ENCODE measurements at places on chromosomes 1 and 21.

DNA sequence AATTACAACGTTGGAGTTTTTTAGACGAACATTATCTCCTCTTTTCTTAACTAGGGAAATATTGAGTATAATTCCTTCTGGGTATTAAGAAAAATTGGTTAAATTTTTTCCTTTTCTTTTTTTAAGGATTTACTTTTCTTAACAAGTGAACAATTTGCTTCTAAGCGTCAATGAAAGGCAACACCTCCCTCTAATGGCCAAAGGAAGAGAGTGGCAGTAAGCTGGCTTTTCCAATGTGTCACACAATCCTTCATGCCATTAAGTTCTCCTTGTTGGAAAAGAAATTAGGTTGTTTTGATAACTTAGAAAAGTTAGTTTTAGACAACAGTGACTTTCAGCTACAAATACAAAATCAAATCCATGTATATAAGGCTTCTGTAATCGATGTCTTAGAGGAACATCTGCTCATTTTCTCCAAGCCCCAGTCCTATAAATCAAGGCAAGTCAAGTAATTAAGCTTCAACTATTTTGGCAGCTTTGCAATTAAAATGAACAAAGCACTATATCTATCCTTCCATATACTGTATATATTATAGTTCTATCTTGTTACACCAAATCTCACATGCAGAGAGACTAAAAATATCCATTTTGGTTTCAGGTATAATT, 62.8 kb downstream of the EDEM3 start:
- no peak for DNase-seq

GRCh38 chr1:179043266-179043665, 17.6 kb downstream of the FAM20B start:
- DNase-seq = no peak

DNA sequence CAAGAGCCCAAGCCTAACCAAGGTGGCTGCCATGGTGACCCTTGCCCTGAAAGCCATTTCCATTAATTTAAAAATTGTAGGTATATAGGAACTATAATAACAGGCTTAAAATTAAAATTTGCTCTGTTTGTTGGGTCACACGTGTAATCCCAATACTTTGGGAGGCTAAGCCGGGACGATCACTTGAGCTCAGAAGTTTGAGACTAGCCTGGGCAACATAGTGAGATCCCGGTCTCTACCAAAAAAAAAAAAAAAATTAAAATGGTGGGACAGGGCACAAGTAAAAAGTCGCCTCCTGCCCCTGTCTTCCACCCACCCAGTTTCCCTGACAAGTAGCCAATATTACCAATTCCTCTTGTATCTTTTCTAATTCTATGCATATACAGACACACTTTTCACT, 6.6 kb downstream of the CAPZA1 start:
- DNase-seq = no peak

DNA sequence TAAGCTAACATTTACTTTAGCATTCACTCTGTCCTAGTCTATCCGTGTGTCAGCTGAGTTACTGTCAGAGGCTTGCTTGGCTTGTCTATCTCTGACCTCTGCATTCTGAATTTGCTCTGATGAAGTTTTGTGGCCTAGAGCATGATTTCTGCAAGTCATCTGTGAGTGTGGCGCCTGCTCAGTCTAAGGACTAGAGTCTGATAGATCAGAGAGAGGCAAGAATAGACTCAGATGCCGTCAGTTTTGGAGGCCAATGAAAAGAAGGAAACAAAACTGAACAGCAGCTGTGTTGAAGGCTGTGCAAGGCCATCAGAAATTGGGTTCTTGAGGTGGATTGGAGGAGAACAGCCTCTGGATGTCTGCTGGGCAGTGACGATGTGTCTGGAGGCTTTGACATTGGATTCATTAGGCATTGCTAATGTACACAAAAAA, 573.1 kb downstream of the USP25 start:
- DNase-seq = peak; percentile 30

DNA sequence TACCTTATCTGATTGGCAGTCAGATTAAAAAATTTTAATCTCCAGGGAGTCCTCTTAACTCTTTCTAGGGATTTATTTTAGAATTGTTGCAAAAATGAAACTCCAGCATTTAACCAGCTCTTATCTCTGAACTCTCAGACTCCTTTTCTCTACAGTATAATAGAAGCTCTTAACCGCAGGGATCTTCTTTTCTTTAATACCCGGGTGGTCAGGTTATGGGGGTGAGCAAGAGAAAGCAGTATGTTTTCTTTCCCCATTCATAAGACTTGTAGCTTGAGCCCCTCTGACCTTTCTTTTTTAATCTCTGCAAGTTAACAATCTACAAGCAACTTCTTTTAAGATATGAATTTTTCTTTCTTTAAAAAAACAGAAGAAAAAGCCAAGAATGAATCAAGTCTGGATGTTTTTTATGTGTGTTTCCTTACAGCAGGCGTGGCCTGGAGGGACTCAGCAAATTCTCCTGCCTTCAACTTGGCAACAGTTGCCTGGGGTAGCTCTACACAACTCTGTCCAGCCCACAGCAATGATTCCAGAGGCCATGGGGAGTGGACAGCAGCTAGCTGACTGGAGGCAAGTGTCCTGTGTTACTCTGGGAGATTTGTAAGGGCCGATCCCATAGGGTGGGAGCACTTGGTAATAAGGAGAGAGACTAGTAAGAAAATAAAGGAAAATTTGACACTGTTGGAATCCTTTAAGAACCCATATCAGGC, 13.4 kb upstream of the OLFML3 start:
- no peak for DNase-seq

GRCh38 chr1:117886101-117886795, 43.2 kb downstream of the GDAP2 start:
- no peak for DNase-seq

- DNase-seq = no peak
Observed at GRCh38 chr1:209863766-209864485, 36.2 kb downstream of the UTP25 start.

GRCh38 chr1:63454269-63454668, 68.8 kb downstream of the ITGB3BP start:
- DNase-seq = no peak

- no peak for DNase-seq
Observed at GRCh38 chr21:36452281-36452825, 27.6 kb downstream of the CLDN14 start.

DNA sequence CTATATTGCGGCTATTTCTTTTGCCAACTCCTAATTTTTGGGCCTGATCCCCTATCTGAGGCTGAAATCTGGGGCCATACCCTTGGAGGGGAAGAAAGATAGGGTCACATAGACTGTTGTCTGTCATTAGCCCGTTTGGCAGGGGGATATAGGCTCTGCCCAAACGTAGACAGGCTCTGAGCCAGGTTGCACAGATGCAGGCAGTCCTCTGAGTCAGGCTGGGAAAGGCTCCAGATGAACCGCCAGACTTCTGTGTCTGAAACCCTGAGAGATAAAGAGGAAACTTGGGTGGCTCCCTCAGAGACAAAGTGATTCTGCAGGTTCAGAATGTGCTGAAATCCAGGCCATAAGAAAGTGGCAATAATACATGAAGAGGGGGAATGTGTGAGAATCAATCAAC, 4.0 kb upstream of the CAP1 start:
- DNase-seq = no peak

GRCh38 chr1:31778763-31779488, 14.8 kb upstream of the ADGRB2 start:
- DNase-seq = no peak

- no peak for DNase-seq
Observed at GRCh38 chr1:197622371-197622770, 152.9 kb downstream of the DENND1B start.

- DNase-seq = no peak
Observed at GRCh38 chr1:228089519-228090380, 7.2 kb downstream of the ARF1 start.

DNA sequence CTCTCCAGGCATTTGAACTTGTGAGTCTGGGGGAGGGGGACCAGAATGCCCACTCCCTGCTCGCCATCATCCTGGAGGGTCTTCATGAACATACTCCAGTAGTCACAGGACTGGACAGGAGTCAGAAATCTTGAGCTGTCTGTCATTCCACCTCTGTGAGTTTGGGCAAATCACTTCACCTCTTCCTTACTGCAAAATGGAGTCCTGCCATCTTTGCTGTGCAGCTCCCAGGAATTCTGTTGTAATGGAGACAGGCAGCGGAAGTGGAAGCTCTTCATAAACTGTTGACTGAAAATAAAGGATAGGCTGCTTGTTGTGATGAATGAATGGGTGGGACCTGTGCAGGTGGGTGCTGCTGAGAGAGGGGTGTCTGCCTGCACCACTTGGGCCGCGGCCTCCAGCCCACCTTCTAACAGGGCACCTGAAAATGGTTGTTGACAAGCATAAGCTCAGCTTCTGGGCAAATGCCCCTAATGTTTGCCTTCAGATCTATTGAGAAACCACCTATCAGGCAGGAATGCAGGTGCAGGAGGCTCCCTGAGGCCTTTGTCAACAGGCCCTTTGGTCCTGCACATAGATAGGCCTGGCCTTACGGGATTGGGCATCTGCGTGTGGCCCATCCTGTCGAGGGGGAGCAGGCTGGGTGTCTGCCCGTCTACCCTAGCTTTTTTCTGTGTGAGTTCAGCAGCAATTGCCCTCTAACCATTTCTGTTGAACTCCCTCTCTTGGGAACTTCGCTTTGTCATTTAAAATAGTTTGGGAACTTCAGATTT, 321.0 kb downstream of the RPS6KC1 start:
- peak; percentile 89 for DNase-seq

DNA sequence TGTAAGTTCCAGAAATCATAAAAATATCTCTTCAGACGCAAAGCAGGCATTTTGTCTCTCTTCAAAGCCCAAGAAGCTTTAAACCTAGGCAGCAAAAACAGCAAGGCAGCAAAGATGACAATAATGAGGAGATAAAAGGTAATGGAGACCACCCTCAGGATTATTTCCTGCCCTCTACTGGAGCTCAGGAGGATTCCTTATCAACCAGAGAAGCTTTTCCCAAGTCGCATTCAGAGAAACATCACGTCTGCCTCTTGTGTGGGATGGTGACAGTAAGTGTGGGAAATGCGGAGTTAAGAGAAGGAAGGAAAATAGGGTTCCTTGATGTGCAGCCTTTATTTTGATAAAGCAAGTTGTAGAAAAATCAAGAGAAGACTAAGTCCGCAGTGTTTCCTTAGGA, 365.8 kb downstream of the RGS7 start:
- no peak for DNase-seq

DNA sequence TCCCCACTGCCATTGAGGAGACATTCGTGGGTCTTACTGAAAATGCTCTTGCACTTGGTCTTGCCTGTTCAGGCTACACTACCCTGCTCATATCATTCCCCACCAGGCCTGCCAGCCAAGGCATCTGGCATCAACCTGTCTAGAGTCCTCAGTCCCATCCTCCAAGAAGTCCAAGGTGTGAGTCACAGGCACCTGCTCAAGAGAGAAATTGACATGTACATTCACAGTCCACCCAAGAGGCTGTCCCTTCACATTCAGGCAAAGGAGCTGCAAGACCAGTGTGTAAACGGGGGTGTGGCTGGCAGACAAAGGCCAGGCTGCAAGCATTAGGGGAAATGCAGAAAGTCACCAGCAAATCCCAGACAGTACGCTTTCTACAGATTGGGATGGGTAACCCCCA, 13.1 kb upstream of the PLA2G2C start:
- no peak for DNase-seq

GRCh38 chr1:160284220-160284781, 632 bp downstream of the PEX19 start:
- peak; percentile 79 for DNase-seq

- DNase-seq = no peak
Observed at GRCh38 chr1:212161231-212161781, 123.9 kb upstream of the PPP2R5A start.

GRCh38 chr1:227753999-227754711, 18.9 kb downstream of the SNAP47 start:
- DNase-seq = no peak

- DNase-seq = no peak
Observed at GRCh38 chr1:190001187-190001586, 476.5 kb downstream of the BRINP3 start.

- DNase-seq = no peak
Observed at GRCh38 chr1:91760512-91760911, 125.4 kb downstream of the TGFBR3 start.

DNA sequence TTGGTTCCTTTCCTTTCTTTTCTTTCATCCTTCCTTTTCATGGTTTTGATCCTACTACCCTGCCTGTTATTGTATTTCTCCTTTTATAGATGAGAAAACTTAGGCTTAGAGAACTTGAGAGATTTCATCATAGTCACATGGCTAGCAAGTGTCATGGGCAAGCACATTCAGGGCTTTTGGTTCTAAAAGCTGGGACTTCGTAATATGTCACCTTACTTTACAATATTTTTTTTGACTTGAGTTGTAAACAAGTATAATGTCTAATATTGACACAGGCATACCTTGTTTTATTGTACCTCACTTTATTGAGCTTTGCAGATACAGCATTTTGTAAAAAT, 70.7 kb downstream of the MTR start:
- DNase-seq = no peak

GRCh38 chr1:219049501-219049900, 124.2 kb upstream of the LYPLAL1 start:
- DNase-seq = no peak

DNA sequence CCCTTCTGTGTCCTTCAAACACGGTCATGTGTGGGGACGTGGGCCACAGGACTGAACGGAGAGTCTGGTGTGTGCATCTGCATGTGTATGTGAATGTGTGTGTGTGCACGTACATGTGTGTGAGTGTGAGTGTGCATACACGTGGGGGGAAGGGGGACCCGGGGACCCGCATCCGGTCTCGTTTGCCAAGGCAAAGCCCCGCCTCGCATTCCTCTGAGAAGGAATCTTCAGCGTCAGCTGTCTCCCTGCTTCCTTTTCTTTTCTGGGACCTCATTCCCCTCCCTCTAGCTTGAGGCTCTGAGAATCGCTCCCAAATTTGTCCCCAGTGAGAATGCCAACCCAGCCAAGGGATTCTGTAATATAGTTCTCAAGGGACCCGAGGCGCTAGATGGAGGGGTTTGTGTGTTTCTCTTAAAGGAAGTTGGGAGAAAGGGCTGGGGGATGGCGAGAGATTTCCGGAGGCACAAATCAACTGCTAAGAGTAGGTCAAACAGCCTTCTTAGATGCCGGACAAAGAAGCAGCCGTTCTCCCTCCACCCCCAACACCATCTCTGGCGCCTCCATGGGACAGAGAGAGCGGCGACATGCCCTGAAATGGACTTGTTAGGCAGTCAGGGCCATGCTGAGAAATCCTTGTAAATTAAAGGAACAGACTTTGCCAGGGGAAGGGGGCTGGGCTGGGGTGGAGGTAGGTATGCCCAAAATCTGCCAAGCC, 6.6 kb downstream of the IFFO2 start:
- DNase-seq = no peak

DNA sequence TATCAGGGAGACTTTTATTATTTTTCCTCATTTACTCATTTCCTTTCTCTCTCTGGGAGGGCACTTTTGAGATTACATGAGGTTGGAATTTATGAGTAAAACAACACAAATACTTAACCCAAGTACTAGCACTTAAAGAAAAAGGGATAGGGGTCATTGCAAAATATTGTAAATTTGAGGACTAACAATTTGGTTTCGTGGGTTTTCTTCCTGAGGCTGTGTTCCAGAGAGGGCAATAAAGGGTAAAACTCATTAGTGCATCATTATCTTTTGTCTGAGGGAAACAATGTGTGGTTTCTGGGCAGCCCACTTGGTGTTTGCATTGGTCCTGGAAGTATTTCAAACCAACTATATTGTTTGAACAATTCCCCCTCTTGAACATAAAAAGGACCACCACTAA, 96.5 kb downstream of the GREM2 start:
- no peak for DNase-seq
